ENCODE measurements at places on chromosomes 13 and 19.

DNA sequence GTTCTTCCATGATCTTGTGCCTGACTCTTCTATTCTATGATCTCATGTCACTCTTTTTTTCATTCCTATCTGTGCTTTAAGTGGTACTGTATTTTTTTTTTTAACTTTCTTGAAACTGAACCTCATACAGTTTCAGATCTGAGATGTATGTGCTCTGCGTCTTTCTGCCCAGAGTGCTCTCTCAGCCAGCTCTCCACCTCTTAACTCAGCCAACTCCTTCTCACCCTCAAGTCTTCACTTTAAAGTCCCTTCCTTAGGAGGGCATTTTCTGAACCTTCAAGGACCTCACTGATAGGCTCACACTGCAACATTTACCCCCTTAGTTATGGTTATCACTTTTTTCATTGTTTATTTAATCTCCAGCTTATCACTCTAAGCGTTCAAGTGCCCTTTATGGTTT lies 158.7 kb downstream of the IRS2 start:
- no peak for DNase-seq

DNA sequence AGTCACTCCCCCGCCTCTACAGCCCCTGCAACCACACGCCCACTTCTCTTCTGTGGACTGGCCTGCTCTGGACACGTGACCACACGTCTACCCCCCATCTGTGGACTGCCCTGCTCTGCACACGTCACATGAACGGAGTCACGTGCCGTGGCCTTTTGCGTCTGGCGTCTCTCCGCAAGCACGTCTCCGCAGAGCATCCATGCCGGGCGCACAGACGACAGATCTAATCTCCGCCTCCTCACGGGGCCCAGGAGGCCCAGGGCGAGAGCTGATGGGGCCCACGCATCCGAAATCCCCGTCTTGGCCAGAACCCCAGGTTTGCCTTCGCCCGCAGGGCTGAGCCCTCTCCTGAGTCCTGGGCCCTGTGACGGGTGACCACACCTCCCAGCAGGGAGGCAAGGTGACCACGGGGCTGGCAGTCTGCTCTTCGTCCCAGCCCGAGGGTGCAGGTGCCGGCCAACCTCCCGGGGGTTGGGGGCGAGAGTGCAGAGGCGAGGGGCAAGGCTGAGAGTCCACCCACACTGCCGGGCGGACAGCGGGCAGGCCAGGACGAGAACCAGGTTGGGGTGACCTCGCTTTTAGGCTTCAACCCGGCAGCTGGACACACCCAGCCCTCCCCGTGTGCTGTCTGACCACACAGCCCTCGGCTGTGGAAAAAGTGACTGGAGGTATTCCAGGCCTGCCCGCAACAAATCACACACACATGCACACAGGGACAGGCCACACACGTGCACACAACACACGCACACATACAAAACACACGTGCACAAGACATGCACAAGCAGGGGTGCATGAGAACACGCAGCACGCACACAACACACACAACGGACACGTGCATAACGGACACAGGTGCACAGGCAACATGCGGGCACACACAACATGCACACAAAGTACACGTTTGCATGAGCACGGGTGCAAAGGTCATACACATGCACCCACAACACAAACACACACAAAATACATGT lies 3.9 kb downstream of the SBNO2 start:
- DNase-seq: no peak

DNA sequence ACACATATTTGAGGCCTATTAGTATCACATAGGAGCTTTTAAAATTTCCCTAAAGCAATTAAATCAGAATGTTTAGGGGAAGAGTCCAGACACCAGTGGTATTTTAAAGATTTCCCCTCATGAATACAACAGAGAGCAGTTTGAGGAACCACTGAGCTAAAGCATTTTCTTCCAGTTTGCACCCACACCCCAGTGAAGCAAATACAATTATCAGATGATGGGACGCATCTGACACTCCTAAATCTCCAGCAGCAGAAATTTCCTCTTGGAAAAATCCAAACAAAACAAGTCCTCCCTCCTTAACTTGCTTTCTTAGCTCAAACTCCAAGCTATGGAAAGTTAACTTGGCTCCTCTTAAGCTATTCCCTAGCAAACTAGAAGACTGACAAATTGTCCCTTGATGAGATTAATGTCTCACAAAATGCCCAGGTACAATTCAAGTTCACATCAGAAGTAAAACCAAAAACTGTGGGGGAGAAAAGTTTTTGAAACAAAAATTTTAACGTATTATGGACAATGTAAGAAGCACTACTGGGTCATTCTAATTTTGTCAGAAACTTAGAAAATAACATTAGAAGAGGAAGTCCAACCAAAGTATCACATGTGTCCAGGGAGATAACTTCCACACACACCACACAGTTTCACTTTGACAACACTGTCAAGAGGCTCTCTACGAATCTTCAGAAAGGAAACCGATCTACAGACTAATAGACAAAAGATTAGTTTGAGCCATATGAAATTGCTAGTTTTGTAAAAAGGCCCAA lies 74.1 kb downstream of the ABCC4 start:
- no peak for DNase-seq

DNA sequence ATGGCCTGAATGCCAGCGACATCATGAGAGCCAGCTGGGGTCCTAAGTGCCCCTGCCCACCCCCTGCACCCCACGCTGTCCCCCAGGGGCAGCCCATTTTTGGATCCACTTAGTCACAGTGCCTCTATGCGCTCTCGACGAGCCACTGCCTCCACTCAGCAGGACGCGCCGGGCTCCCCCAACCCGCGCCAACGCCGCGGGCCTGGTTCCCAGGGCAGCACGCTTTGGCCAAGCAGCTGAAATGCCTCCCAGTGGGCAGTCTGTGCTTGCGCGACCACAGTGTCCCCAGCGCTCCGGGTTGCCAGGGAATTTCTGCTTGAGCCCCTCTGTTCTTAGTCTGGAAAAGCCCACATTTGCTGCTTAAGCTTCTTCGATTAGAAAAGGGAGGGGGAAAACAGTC lies 39.4 kb downstream of the TMED1 start:
- DNase-seq: no peak

DNA sequence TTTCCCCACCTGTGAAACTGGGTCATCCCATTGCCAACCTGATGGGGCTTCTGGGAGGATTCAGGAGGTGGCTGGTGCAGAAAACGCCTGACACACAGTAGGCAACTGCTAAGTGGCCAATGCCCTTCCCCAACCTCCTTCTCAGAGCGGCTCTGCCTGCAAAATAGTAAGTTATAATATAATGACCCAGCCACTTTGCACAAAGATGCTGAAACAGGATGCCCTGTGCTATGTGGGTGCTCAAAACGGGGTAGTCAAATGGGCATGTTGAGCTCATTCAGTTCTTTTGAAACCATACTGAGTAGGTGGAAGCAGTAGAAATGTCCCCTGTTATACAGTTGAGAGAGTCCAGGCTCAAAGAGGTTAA lies 507 bp downstream of the MARCHF2 start:
- DNase-seq: peak; percentile 16

- no peak for DNase-seq
Observed at GRCh38 chr19:18768046-18768771, 22.9 kb downstream of the COMP start.

GRCh38 chr19:18393836-18394235 lies 3.6 kb downstream of the LRRC25 start:
- no peak for DNase-seq

GRCh38 chr19:30878495-30878894 lies 470.7 kb downstream of the TSHZ3 start:
- no peak for DNase-seq

GRCh38 chr19:29705706-29706105 lies 9.4 kb downstream of the C19orf12 start:
- no peak for DNase-seq

GRCh38 chr13:43783820-43784219 lies 3.0 kb downstream of the ENOX1 start:
- DNase-seq: no peak

- peak; percentile 90 for DNase-seq
Observed at GRCh38 chr19:8307965-8308866, at the start of gene CD320. Gene CD320 (minus strand): TSS chr19:8308358. CDS start chr19:8308290, 68 bp downstream.

DNA sequence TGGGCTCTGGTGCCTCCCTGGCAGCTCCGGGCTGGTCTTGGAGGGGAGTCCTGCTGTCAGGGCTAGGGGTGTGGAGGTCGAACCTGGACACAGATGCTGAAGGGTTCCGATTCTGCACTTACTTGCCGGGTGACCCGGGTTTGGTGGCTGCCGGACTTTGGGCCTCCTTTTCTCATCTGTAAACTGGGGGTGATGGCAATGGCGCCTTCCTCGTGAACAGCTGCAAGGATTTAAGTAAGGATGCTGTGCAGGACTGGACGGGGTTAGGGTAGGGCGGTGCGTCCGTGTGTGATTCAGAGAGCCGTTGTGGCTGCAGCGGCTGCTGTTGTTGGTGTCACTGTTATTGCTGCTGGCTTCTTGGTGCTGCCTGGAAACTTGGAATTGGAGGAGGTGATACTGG lies 2.4 kb downstream of the HPN start:
- DNase-seq: no peak

DNA sequence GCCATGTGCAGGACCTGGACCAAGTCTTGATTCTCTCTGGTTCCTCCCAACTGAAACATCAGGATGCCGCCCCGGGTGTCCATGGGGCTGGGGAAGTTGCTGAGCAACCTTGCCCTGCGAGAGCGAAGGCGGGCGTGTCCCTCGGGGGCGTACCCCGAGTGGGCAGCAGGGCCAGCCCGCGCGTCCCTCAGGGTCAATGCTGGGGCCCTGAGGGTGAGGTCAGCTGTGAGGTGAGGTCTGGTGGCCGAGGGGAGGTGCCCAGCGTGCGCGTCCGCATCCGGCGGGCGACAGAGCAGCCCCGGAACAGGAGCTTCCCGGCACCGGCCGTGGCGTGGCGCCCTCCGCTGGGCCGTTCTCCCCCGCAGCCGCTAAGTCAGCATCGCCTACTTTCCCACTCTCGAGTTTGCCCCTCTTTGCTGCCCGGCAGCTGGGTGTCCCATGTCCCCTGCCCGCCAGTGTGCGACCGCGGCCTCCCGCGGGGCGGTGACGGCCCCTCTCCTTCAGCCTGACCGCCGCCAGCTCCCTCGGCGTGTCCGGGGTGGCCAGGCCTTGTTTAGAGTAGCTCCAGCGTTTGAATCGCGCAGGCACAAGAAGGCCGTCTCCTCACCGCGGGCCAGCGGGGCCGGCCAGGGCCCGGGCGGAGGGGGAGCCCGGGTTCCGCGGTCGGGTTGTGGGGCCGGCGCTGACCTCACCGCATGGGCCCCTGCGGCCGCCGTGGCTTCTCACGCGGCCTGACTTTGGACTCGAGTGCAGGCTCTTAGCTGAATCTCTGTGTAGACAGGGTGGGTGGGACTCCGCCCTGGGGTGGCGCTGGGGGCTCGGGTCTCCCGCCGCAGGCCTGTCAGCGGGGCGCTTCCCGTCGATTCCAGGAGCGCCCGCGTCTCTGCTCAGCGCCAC lies 33.0 kb downstream of the GJA3 start:
- DNase-seq: peak; percentile 39

- no peak for DNase-seq
Observed at GRCh38 chr13:111968336-111969010, 98.5 kb upstream of the SOX1 start.

GRCh38 chr13:109400624-109401257 lies 385.6 kb downstream of the IRS2 start:
- no peak for DNase-seq

Measured in activated CD4-positive, alpha-beta T cell treated with anti-CD3 and anti-CD28 coated beads, Interleukin-2, amount 50 U/mL, for 48 hours (primary cell).